Activated CD4-positive, alpha-beta T cell treated with anti-CD3 and anti-CD28 coated beads, Interleukin-2, amount 50 U/mL, for 24 hours (primary cell): ENCODE measurements at places on chromosomes 4 and X.

GRCh38 chr4:79381161-79381560 lies 26.9 kb downstream of the GK2 start:
- DNase-seq: no peak

- no peak for DNase-seq
Measured at GRCh38 chrX:119427024-119427794, 28.1 kb downstream of the SLC25A43 start.

DNA sequence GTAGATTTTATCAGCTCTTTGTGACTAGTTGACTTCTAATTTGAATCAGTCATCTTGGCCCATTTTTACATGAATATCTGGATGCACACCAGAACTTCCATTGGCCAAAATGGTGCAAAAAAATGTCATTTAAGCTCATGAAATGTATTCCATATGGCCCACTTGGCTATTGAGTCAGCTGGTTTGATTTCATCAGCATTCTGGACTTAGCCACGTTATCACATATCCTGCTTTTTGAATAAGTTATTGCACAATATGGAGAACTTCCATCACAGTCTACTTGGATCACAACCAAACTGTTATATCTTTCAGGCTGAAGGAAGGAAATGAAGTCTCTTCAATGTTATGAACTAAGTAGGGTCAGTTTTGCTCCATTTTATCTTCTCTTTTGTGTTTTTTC lies 640.6 kb downstream of the PCDH7 start:
- no peak for DNase-seq

- peak; percentile 20 for DNase-seq
Measured at GRCh38 chr4:48033825-48034413, 17.3 kb downstream of the NIPAL1 start.

DNA sequence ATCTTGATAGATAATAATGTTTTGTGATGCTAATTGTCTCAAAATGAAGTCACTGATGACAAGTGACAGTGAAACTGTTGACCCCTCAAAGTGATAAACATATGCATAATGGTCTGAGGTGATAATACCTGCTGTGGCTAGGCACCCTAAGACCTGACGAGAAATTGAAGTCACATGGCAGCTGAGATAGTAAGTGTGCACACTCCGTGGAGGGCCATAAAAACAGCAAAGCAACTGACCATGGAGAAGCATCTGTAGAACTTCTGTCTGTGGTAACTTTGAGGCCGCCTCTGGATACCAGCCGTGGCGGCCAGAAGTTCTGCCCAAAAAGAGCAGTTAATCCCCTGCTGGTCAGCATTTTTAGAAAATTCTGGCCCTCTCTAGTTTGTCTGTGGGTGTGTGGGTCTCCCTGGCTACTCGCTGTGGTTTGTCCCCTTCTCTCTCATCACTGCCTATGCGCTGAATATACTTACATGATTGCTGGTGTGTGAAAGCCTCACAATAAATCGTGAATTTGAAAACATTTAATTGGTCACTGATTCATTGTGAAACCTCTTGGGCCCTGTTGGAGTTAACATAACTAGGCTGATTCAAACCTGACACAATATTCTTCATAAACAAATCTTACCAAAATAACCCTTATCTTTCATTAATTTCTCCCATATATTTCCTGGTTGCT lies 50.6 kb downstream of the CCDC149 start:
- no peak for DNase-seq

DNA sequence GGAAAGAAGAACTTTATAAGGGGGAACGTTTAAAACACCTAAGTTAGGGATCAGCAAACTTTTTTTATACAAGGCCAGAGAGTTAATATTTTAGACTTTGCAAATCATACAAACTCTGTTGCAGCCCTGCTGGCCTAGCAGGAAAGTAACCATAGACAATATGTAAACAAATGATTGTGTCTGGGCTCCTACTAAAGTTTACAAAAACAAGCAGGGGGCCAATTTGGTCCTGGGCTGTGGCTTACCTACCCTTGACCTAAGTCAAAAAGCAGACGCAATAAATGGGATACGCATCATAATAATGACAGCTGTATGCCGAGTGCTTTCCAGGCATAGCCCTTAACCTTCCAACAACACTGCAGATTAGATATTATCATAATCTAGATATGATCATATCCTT lies 4.9 kb downstream of the TASL start:
- DNase-seq: no peak

- no peak for DNase-seq
Measured at GRCh38 chr4:115054836-115055235, 58.6 kb downstream of the NDST4 start.

DNA sequence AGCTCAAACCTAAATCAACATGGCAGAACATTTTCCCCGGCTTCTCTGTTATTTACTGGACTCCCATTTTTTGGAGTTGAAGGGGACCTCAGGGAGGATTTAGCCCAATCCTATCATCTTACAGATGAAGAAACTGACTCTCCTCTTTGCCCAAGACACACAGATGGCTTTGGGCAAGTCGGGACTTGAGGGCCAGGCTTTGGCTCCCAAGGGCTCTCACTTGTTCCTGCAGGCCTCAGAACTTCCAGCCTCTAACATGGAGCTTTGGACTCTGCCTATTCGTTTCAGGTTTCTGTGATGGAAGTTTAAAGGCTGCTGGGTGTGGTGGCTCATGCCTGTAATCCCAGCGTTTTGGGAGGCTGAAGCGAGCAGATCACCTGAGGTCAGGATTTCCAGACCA lies 59.5 kb downstream of the RHOH start:
- no peak for DNase-seq

GRCh38 chr4:151460434-151460833 lies 51.5 kb downstream of the FHIP1A start:
- DNase-seq: no peak

DNA sequence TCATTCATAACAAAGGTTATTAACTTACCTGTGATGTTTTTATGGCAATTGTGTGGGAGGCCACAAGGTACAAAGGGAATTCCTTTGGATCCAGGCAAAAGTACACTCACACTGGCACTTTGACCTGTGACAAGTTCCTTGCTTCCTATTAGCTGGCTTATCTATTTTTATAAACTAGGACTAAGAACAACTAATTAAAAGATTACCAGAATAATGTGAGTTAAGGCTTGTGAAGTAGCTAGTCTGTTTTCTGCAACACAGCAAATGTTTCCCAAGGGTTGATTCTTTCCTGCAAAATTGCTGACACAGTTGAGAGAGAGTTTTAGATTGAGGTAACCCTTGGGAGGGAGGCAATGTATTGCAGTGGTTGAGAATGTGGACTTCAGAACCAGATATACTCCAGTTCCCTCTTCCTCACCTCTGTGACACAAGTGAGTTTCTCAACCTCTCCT lies 107.9 kb downstream of the CPEB2 start:
- no peak for DNase-seq

- no peak for DNase-seq
Measured at GRCh38 chr4:41287005-41287404, 30.3 kb downstream of the UCHL1 start.

- no peak for DNase-seq
Measured at GRCh38 chrX:141787655-141788054, 50.5 kb upstream of the MAGEC3 start.

GRCh38 chr4:10640561-10641201 lies 43.9 kb downstream of the CLNK start:
- no peak for DNase-seq

DNA sequence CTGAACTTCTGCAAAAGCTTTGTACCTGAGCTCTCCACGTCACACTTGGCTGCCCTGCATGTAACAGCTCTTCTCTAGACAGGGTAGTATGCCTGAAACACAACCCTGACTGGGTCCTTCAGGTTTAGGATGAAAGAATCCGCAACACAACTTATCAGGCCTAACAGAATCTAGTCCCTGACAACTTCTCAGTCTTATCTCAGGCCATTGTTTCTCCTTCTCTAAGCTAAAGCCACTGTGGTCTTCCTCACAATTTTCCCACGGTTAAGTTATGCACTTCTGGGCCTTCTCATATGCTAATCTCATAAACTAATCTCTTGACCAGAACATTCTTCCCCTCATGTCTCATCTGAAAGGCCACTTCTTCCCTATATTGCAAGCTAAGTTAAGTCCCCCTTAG lies 10.8 kb upstream of the TMPRSS11B start:
- no peak for DNase-seq

DNA sequence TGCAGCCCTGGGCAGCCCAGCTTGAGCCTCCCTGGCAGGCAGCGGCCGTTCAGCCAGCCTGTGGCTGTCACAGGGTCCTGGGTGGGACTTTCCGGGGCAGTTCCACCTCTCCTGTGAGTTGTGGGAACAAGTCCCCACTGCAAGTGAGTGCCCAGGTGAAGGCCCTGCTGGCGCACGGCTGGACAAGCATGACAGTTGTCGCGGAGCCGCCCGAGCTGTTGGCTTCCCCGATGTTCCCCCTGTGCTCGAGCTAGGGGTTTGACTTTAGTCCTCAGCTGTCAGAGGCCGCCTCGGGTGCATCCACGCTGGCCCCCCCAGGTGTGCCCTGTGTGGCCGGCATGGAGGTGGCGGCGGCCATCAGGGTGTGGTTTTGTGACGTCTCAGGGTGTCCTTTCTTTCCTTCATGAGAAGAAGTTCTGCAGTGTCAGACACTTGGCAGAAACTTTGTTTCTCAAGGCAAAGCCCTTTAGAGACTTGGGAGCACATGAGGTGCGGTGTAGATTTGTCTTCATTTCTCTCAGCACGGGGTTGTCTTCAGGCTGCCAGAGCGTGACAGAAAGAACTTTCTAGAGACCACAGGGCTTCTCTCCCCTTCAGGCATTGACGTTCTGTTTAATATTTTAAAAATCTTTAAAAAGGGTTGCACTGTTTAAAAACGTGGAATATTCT lies 69.4 kb upstream of the HGFAC start:
- no peak for DNase-seq

DNA sequence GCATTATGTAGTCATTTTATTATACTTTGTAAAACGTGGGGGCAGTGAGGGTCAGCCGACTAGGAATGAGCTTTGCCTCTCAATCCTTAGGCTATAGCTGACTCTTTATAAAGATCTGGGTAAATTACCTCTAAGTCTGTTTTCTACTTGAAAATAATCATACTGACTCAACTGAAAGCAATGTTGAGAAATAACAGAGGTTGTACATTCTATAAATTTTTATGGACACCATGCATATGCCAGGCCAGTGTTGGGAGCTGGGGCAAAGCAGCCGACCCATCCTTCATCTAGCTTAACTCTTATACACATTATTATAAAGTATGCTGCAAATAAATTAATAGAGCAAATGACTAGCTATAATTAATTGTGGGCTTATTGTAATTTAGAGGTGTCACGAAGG lies 2.2 kb upstream of the DCUN1D4 start:
- no peak for DNase-seq

- no peak for DNase-seq
Measured at GRCh38 chr4:61478340-61478739, 278.2 kb downstream of the ADGRL3 start.

GRCh38 chr4:69115851-69116213 lies 19.6 kb downstream of the UGT2B7 start:
- no peak for DNase-seq

- DNase-seq: no peak
Measured at GRCh38 chr4:175716961-175717360, 95.1 kb downstream of the GPM6A start.

DNA sequence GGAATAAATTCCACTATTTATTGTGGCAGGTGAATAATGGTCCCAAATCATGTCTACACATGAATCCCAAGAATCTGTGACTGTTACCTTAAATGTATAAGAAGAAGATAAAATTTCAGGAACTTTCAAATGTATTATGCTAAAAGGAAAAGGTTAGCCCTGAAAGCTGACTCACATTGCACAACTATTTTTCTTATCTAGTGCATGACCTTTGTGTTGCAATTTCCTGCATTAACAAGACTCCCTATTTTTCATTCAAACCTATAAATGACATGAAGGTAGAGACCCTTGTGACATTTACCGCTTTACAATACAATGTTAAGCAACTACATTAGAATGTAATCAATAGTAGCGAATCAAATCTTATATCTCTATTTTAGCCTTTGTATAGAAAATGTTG lies 36.7 kb downstream of the UBQLN2 start:
- DNase-seq: no peak

DNA sequence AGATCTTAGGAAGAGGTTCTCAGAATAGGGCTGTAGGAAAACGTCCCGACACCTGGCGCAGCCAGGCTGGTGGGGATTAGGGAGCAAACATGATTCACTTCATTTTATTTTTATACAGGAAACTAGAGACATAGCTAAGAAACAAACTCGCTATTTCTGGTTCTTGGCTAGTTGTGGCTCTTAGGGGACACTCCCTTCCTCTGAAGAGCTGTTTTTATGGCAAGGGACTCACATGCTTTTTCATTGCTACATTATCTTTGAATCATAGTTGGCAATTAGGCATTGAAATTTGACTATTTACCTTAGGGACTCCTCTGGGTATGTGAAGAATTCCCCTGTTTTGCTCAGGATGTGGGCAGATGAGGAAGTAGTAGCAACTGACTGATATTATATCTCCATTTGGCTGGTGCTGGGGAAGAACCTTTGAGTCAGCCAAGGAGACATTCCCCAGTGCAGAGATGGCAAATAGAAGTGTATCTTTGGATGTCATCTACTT lies 174.5 kb downstream of the SMIM20 start:
- DNase-seq: peak; percentile 60

DNA sequence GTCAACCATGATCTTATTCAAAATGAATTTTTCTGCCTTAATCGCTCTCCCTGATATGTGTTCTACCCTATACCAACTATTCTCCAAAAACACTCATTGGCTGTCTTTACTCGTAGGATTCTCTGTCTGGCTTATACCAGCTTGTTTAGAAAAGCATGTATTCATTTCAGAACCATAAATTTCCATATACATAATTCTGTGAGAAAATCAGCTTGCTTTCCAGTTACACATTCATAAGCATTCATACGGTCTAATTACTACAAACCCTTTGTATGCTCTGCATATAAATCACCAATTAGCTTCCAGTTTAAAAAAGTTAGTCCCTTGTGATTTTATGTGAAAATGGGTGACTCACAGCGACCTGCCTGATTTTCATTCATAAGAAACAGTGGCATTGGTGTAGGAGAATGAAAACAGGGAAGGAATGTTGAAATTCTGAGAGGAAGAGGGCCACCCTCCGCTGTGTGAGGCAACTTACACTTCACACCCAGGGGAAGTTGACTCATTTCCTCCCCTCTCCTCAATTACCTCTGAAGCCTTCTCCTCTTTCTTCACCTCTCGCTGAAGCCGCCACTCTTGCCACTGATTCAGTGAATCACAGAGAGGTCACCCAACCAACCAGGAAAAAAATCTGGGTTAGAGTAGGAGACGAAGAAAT lies 63.3 kb downstream of the MEPE start:
- DNase-seq: no peak

- DNase-seq: no peak
Measured at GRCh38 chrX:41258871-41259270, 75.1 kb upstream of the DDX3X start.

DNA sequence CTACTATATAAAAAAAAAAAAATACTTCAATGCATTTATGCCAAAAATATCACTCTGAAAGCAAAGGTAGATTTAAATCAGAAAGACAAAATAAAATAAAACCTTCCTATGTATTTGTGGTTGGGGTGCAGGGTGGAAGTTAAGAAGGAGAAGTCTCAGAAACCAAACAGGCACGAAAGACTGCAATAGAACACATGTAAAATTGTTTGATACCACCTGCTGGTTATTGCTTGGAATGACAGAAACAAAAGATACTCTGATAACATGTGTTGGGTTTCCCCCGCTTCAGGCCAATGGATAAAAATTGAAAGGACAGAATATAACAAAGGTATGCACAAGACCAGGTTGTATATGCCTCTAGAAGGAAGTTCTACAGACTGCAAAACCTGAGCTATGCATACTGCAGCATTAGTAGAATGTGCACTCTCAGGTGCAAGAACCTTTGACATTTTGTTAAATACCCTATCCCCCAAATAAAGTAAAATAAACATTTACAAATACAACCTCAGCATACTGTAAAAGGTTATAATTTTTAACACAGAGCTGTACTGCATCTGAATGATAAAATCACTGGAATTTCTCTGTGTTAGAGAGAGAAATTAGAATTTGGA lies 118.8 kb downstream of the GABRA2 start:
- no peak for DNase-seq
